GM04504 (cell line): ENCODE measurements at places on chromosomes 16 and 17.

DNA sequence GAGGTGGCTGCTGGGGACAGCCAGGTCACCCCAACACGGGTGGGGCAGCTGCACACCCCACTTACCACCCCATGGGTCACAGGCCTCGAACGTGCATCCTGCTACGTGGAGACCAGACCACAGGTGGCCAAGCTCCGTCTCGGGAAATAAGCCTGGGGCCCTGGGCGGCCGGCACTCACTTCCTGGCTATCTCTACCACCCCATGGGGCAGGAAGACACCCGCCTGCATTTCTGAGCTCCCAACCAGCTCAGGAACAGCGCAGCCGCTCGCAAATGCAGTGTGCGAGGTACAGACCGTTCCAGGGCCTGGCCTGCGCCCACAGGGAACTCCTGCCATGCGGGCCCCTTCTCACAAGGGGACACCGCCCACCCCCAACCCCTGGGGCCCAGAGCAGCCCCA is 4.9 kb upstream of the GNG13 start:
- no peak for DNase-seq

GRCh38 chr17:3911271-3912053 is 4.8 kb downstream of the P2RX1 start:
- no peak for DNase-seq

DNA sequence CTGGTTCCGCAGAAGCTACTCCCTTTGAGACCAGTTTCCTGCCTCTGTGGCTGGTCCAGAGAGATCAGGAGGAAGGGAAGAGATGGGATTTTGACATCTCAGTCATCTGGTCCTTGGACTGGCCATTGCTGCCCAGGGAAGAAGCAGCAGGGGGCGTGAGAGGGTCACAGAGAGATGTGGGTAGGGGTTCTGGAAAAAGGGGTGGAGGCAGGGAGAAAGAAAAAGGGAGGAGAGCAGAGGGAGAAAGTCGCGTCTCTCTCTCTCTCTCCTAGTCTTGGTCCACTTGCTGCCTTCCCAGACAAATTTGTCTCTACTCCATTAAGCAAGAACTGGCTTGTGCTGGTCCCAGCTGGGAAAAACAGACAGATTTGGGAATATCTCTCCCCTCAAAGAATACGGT is 4.4 kb downstream of the SHBG start:
- no peak for DNase-seq

DNA sequence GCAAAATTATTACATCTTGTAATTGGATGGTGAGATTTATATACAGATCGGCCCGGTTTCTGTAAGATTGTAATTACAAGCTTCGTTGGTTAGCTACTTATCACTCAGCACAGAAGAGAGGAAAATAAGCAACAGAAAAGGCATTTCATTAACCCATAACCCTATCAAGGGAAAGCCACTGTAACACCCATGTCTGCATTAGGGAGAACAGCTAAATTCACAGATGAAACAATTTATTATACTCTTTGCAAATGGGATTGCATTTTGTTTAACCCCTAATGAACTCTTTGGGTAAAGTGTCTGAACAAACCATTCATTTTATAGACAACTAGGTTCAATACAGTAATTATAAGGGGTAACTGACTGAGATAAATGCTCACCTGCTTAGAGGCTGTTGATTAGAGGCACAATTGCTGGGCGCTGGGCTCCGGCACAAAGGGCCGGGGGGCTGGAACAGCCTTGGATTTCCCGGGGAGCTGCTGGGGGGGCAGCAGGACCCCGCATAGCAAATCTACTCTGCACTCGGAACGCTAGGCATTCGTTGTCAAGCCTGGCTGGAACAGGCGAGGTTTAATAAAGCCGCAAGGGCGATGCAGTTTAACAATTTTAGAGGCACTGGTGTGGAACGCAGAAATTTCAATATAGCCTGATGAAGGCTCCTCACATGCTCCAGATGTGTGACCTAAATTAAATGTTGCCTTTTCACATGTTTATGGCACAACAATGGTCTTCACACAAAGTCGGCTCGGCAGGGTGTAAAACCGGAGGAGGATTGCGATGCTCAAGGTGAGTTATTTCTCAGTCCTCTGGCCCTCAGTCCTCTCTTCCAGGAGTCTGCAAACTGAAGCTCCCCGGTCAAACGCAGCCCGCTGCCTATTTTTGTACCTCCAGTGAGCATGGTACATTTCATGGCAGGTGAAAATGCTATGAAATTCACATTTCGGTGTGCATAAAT is 134.0 kb upstream of the IRX6 start:
- DNase-seq: no peak

DNA sequence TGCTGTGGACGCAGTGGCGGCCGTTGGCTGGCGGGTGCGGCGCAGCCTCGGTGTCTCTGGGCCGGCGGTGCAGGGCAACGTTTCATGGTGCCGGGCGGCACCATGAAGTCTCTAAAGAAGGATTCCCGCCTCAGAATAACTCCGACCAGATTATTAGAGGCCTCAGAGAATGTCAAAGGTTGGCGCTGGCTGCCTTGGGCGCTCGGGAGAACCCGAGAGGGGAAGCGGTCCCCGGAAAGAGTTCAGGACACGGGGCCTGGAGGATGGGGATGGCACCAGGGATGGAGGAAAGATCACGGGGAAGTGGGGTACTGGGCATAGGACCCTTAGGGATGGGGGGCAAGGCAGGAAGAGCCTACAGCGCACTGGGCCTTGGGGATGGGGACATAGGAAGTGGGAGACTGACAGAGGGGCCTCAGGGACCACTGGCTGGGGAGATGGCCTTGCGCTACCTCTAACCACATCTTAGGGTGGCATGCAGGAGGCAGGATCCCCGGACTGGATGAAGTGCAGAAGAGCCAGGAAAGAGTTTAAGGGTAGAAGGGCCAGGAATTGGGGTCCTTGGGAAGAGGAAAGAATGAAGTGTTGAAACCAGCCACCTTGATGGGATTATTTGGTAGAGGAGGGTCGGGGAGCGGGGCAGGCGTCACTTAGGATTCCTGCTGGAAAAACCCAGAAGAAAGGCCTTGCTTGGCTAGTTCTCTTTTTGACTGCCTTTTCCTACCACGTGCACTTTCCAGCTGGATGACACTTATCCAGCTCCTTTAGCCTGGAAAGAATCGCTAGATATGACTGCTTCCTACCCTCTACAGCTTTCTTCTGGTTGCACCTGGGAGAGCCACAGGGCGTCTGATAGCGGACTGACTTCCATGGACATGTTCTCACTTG is 578 bp downstream of the MYCBPAP start:
- no peak for DNase-seq

DNA sequence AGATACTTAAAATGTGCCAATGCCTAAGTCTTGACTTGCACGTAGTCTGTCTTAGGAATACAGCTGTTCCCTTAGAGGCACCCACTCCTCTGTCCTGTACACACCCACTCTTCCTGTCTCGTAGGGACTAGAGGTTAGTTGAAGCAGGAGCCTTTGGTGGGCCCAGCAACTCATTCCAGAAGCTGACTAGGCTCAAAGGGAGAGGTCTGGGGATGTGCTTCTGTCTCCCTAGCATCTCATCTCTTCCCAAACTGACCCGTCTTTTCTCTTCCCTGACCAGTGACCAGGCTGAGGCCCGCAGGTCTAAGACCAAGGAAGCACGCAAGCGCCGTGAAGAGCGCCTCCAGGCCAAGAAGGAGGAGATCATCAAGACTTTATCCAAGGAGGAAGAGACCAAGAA is 4.2 kb downstream of the RPL19 start:
- no peak for DNase-seq

DNA sequence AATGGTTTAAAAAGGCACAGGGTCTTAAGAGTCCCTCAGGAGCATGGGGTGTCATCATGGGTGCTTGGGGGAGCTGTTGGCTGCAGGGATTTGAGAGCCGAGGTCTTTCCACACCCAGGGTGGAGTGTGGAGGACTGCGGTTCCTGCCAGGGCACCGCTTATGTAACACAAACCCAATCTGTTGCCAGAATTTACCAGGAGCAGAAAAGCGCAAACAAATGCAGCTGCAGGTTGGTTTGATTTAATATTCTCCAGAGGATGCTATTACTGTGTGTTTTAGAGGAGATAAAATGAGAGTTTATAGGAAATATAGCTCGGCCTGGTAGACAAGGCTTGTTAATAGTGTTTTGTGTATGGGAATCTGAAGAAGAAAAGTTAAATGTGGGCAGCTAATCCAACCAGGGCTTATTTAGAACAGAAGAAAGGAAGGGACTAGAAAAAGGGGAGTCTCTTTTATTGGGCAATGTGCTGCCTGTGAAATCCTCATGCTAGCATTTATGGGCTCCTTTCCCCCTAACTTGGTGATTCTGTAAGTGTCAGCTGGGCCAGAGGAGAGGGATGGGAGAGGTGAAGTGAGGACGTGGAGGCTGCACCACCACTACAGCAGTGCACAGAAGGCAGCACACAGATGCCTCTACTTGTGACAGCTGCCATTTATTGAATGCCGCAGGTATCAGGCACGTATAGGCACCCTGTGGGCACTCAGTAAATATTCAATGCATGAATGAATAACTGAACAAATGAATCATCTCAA is 174.7 kb downstream of the KATNIP start:
- no peak for DNase-seq

DNA sequence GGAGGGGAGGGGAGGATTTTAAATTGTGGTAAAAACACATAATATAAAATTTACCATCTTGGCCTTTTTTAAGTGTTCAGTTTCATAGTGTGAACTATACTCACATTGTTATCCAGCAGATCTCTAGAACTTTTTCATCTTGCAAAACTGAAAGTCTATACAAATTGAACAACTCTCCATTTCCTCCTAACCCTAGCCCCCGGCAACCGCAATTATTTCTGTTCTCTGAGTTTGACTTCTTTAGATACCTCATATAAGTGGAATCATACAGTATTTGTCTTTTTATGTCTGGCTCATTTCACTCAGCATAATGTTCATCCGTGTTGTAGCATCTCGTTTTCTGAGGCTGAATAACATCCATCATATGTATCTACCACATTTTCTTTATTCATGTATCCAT is 30.0 kb upstream of the MRTFB start:
- no peak for DNase-seq

- DNase-seq: no peak
Measured at GRCh38 chr17:63249256-63250004, 196.7 kb downstream of the CYB561 start.

GRCh38 chr17:45814622-45815606 is 29.8 kb upstream of the SPPL2C start:
- no peak for DNase-seq

DNA sequence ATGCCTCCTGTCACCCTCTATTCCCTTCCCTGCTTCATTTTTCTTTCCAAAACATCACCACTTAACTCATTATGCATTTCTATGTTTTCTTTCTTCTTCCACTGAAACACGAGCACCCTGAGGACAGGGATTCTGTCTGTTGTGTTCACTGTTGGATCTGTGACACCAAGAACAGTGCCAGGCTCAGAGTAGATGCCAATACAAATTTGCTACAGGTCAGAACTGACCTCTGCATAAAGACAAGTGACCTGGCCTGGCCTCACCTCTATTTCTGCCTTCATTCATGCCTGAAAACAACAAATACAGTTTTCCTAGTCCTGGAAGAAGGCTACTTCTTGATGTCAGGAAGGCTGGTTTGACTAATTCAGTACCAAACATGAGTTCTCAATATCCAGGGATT is 45.1 kb downstream of the SMPD3 start:
- no peak for DNase-seq

GRCh38 chr16:82567175-82567574 is 59.6 kb upstream of the CDH13 start:
- DNase-seq: no peak

- DNase-seq: no peak
Measured at GRCh38 chr17:56948491-56948890, 12.4 kb downstream of the COIL start.

GRCh38 chr16:87947356-87948118 is 3.7 kb upstream of the BANP start:
- DNase-seq: no peak

DNA sequence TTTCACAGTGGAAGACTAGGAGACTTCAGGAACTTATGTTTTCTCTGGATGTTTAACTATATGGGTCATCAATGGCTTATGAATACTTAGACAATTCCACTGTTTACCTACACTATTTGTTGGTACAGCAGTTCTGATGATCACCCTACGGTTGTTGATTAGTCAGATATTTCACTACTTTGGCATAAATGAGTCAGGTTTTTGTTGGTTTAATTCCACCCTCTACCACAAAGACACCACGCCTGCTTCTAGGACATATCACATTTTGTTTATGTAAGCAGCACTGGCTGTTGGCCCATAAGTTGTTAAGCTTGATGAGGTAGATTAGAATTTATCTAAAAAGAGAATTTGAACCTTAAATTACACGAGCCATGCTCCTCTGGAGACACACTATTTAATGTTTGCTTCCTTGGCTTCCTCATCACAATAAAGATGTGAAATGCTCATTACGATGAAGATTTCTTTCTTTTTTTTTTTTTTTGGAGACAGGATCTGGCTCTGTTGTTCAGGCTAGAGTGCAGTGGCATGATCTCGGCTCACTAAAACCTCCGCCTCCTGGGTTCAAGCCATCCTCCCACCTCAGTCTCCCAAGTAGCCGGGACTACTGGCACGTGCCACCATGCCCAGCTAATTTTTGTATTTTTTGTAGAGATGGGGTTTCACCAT is 4.3 kb downstream of the GDE1 start:
- peak; percentile 17 for DNase-seq

DNA sequence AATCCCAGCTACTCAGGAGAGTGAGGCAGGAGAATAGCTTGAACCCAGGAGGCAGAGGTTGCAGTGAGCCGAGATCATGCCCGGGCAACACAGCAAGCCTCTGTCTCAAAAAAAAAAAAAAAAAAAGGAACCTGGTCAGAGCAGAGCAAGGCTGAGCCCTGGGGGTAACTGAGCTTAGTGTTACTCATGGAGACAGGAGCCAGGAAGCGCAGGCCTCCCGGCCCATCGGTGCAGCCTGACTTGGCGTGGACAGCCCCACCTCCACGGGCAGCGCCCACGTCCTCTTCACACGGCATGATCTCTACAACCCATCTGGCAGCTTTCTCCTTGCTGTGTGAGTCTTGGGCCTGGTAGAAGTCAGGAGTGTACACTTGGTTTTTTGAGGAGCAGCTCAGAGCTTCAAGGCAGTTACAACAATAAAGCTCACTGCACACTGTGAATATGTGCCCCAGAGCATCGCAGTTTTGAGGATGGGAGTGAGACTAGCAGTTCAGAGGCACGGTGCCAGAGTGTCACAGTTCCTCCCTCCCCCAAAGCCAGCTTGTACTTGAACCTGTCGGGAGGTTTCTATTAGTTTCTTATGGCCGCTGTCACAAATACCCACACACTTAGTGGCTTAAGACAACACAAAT is 129.9 kb downstream of the RAP1GAP2 start:
- peak; percentile 38 for DNase-seq

DNA sequence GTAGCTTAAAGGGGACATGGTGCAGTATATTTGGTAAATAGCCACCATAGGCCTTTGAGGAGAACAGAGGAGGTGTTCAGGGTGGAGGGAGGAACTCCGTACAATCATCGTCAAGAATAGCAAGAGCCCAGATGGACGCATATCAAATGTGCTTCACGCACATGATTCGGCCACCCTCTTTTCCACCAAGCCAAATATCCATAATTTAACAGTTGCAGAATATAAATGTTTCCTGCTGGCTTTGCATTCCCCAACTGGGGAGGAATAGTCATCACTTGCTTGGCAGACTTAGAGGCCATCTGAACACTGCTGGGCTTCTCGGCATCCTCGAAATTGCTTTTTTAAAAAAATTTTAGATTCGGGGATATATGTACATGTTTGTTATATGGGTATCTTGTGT is 111.9 kb upstream of the ERCC4 start:
- DNase-seq: no peak
